Common myeloid progenitor, CD34-positive (primary cell): ENCODE measurements at places on chromosomes 7 and 10.
A peak's percentile ranks its signal among the peaks of the same experiment; 100 is the strongest.

DNA sequence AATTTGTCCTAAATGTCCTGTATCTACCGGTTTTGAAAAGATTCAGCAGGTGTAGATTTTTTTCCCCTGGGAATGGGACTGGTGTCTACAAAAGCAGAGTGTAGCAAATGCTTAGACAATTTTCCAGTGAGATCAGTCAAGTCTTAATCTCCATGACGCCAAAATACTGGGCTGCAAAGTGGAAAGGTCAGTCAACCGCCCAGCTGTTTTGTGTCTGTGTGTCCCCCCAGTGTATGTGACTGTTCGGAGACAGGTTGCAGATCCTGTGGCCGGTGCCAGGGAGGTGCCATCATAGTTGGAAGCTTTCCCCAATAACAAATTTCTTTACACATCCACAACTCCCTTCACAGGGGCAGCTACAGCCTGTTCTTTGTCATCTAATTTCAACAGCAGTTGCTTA, 263.8 kb downstream of the ARHGAP12 start:
- no peak for DNase-seq
- no peaks in the 10 kb centered on the region for H3K4me1 ChIP-seq
- no peak overlapping the region for H3K27ac ChIP-seq
- H3K27me3 ChIP-seq = no peaks in the 10 kb centered on the region
- H3K4me3 ChIP-seq = no peak overlapping the region

DNA sequence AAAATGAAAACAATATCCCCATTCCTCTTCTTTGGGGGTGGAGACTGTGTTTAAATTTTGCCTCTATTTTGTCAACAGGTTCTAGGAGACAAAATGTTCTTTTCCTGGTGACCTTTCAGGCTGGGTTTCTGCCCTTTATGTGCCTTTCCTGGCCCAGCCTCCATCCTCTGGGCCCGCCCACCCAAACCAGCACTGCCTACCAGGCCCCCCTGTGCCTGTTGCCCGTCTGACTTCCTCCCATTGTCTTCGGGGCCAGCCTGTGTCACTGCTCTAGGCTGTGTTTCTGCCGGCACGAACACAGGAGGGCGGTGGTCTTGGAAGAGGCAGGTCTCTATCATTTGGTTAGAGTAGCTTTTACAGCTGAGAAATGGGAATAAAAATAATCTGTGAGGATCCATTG, 13.9 kb downstream of the TSPAN14 start:
- H3K4me1 ChIP-seq = peaks cover 50% of the 10 kb centered on the region
- peak; percentile 65 for DNase-seq
- H3K27me3 ChIP-seq = no peaks in the 10 kb centered on the region
- peak overlapping the region; percentile 71 for H3K27ac ChIP-seq

GRCh38 chr7:41052736-41053135, 650.2 kb downstream of the INHBA start:
- H3K4me1 ChIP-seq = no peaks in the 10 kb centered on the region
- no peak for DNase-seq
- no peak overlapping the region for H3K4me3 ChIP-seq
- H3K27ac ChIP-seq = no peak overlapping the region
- H3K36me3 ChIP-seq = no peaks in the 10 kb centered on the region

DNA sequence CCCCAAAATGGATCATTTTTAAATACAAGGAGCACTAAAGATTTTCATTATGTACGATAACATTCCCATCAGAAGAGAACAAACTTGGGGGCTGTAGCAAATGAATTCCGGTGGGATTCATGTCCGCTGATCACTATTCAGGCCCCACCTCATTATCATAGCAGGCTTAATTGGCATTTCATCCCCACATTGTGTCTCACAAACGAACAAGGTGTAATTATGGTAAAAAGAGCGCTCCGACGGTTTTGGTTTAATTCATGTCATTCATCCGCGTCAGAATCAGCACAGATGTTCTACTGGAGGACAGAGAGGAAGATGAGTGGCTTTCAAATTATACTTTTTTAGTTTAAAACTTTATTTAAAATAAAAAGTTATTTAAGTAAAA, 124.7 kb downstream of the MAD1L1 start:
- DNase-seq = no peak
- H3K4me3 ChIP-seq = no peak overlapping the region
- H3K27ac ChIP-seq = no peak overlapping the region
- H3K27me3 ChIP-seq = no peaks in the 10 kb centered on the region
- peaks cover 61% of the 10 kb centered on the region for H3K4me1 ChIP-seq

DNA sequence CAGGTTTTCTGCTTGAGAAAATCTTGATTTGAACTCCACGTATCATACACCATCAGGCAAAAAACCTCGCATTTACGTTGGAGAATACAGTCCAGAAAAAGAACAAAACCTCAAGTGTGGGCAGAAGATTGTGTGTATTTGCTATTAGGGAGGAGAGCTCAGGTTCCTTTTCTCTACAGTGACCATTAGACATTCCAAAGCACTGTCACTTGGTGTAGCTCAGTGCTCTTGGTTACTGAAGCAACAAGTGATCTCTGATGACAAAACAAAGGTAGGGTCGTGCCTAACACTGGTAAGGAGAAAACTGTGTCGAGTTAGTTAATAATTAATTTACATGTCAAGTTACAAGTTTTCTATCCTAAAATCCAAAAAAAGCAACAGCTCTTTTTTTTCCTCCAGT, 72.6 kb downstream of the C1GALT1 start:
- no peak overlapping the region for H3K4me3 ChIP-seq
- DNase-seq = no peak
- H3K36me3 ChIP-seq = no peaks in the 10 kb centered on the region
- H3K27ac ChIP-seq = no peak overlapping the region
- H3K4me1 ChIP-seq = peaks cover 43% of the 10 kb centered on the region
- no peaks in the 10 kb centered on the region for H3K27me3 ChIP-seq

GRCh38 chr7:106050746-106051117, 61.4 kb downstream of the SYPL1 start:
- no peak overlapping the region for H3K27ac ChIP-seq
- no peaks in the 10 kb centered on the region for H3K36me3 ChIP-seq
- H3K27me3 ChIP-seq = no peaks in the 10 kb centered on the region
- no peaks in the 10 kb centered on the region for H3K4me1 ChIP-seq

DNA sequence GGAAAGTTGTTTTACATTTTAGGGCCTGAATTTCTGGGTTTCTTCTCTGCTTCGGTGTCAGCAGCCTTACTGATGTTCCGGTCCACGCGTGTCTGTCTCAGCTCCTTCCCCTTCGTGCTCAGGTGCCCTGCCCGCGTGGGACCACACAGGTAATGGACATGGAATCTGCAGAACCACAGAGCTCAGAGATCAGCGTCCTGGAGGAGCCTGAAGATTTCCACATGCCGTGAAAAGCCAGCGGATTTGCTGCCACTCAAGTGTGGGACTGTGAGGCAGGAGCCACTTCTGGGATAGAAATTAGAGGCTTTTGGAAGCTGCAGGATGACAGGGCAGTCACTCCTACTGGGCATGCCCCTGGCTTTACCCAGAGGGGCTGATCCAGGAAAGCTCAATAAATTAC, 666.1 kb upstream of the FOXK1 start:
- no peaks in the 10 kb centered on the region for H3K4me1 ChIP-seq
- H3K27me3 ChIP-seq = no peaks in the 10 kb centered on the region
- no peak for DNase-seq
- no peaks in the 10 kb centered on the region for H3K36me3 ChIP-seq

DNA sequence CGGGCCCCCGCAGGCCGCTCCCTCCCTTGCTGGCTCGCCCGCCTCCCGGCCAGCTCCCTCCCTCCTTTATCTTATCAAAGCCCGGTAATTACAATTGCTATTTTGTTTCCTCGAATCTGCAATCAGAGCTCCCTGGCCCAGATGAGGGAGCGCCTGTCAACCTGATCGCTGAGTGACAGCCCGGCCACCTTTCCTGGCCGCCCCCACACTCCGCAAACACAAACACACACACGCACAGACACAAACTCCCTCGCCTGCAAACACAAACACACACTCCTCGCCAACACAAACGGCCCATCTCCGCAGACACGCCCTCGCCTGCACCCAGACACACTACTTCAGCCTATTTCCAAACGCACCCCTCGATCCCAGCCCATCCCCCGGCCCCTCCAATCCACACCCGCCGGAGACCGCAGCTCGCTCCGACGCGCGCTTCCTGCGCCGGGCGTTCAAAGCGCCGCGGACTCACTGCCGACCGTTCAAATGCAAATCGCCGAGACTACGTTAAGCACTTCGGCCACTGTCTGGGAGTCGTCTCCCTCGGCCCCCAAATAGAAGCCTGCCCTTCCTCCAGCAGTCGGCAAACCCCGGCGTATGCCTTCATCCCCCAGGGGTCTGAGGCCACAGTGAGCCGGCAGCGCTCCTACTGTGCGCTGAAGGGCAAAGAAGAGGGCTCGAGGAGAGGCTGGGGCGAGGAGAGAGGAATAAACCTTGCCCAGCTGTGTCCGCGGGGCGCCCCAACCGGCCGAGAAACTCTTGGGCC, 3.0 kb upstream of the FGF8 start:
- peaks cover under 1% of the 10 kb centered on the region for H3K36me3 ChIP-seq
- H3K27ac ChIP-seq = no peak overlapping the region
- DNase-seq = peak; percentile 54
- H3K27me3 ChIP-seq = peaks cover 53% of the 10 kb centered on the region
- H3K4me3 ChIP-seq = peak overlapping the region; percentile 64

DNA sequence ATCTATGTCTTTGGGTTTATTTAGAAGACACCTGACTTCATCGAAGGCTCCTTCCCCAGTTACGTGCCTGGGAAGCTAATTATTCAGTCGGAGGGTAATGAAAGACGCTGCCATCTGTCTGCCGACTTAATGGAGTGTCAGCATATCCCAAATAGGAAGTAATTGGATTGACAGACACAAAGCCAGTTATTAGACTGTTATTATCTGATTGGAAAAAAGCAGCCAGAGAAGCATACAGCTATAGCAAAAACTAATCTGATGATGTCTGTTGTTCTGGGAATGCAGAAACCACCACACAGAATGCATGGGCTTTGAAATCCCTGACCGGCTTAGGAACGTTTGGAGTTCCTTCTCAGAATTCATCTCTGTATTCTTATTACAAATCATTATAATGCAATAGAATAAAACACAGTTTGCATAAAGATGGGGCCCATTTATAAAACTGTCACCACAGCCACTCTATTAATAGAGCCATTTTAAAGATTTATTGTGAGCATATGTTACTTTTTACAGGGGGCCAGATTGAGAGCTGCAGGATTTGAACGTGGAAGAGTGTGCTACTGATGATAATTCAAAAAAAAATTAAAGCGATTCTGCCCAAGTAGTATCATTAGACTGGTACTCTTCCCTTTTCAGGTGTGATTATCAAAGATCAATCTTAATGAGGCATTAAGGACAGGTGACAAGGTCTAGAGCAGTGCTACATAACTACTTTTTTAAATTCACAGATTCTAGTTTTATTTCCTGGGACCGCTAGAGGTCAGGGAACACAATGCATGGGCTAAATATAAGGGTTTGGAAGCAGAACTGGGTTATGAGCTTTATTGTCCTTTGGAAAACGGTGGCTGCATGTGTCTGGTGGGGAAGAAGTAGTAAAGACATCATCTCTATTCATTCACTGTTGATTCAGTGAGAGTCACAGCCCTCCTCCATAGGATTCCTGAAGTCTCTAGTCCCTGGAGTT, 330.1 kb upstream of the LRGUK start:
- no peak overlapping the region for H3K27ac ChIP-seq
- no peaks in the 10 kb centered on the region for H3K4me1 ChIP-seq
- H3K36me3 ChIP-seq = peaks cover 2% of the 10 kb centered on the region
- no peak for DNase-seq

GRCh38 chr10:109770663-109771062, 152.6 kb downstream of the XPNPEP1 start:
- no peaks in the 10 kb centered on the region for H3K4me1 ChIP-seq
- no peak overlapping the region for H3K27ac ChIP-seq
- DNase-seq = no peak
- H3K36me3 ChIP-seq = no peaks in the 10 kb centered on the region
- H3K4me3 ChIP-seq = no peak overlapping the region

DNA sequence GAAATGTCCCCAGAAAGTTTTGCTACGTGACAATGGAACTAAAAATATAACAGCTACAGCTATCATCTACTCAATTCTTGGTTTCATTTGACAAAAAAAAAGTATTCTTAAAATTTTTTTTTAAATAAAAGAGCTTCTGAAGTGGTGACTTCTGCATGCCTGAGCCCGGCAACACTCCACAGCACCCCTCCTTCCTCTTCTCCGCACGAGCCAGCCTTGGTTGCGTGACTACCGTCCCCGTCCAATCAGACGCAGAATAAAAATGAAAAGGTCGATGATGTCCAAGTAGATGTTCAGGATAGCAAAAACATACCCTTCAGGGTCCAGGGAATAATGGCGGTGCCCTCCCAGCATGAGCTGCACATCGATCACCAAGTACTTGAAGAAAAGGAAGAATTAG, 34.5 kb upstream of the GATAD1 start:
- no peak for DNase-seq
- no peaks in the 10 kb centered on the region for H3K4me1 ChIP-seq
- no peak overlapping the region for H3K4me3 ChIP-seq
- no peak overlapping the region for H3K27ac ChIP-seq

DNA sequence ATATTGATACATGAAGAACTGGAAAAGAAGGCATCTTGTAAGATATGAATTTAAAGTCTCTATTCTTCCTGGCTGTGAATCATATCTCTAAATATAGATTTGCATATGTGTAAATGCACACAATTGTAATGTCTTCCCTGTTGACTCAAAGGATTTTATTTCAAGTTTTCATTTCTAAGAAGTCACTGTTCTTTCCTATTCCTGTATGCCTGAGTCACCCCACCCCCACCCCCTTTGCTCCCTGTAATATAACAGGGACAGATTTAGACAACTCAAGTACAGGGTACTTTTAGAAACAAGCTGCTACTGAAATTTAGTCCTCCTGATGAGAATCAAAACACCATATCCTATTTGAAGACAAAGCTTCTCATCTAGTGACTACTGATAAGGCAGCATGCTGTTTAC, 43.0 kb upstream of the HECTD2 start:
- H3K4me3 ChIP-seq = no peak overlapping the region
- H3K27ac ChIP-seq = no peak overlapping the region
- no peaks in the 10 kb centered on the region for H3K4me1 ChIP-seq
- no peaks in the 10 kb centered on the region for H3K36me3 ChIP-seq

GRCh38 chr7:88455696-88456095, 149.0 kb upstream of the STEAP4 start:
- no peaks in the 10 kb centered on the region for H3K4me1 ChIP-seq
- no peak for DNase-seq
- no peaks in the 10 kb centered on the region for H3K27me3 ChIP-seq
- no peak overlapping the region for H3K4me3 ChIP-seq
- no peak overlapping the region for H3K27ac ChIP-seq

DNA sequence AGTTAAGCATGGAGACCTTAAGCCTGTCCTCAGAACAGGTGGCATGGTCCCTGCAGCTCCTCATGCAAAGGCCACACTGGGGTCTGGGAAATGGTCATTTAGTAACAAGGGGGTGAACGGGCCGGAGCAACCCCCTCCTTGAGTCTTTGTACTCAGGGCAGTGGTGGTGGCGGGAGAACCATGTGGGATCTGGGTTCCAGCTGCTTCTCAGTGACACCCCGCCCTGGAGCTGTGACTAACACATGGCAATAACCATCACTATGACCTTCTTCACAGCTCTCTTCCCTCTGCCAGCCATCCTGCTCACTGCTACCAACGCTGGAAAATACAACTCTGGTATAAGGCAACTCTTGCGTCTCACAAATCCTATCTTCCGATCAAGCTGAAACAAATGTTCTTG, 203.4 kb upstream of the FRMD4A start:
- DNase-seq = no peak
- H3K36me3 ChIP-seq = peaks cover 34% of the 10 kb centered on the region
- no peak overlapping the region for H3K27ac ChIP-seq

GRCh38 chr7:102230593-102230992, 56.1 kb upstream of the SH2B2 start:
- no peak overlapping the region for H3K27ac ChIP-seq
- no peaks in the 10 kb centered on the region for H3K4me1 ChIP-seq
- H3K36me3 ChIP-seq = peaks cover 47% of the 10 kb centered on the region

GRCh38 chr10:125120053-125120710, 40.2 kb downstream of the CTBP2 start:
- H3K4me1 ChIP-seq = no peaks in the 10 kb centered on the region
- no peak overlapping the region for H3K4me3 ChIP-seq
- no peak overlapping the region for H3K27ac ChIP-seq
